ENCODE measurements at places on chromosomes 16 and 17.

DNA sequence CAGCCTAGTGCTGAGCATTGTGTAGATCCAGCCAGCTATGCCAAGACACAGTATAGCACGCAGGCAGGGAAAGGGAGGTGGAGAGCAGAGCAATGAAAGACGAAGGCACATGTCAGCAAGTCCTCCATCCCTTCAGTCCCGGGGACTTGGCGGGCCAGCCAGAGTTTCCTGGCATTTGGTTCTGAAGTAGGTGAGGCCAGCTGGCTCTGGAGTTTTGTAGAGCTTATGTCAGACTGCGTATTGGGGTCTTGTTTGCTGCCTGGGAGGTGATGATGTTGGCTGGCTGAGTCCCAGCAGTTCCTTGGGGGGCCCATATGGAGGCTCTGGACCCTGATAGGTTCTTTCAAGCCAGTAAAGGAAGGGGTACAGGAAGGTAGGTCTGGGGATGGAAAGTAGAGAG, 55.7 kb upstream of the AKTIP start:
- DNase-seq: no peak

- DNase-seq: no peak
Measured at GRCh38 chr17:49819138-49819537, 28.7 kb downstream of the TAC4 start.

DNA sequence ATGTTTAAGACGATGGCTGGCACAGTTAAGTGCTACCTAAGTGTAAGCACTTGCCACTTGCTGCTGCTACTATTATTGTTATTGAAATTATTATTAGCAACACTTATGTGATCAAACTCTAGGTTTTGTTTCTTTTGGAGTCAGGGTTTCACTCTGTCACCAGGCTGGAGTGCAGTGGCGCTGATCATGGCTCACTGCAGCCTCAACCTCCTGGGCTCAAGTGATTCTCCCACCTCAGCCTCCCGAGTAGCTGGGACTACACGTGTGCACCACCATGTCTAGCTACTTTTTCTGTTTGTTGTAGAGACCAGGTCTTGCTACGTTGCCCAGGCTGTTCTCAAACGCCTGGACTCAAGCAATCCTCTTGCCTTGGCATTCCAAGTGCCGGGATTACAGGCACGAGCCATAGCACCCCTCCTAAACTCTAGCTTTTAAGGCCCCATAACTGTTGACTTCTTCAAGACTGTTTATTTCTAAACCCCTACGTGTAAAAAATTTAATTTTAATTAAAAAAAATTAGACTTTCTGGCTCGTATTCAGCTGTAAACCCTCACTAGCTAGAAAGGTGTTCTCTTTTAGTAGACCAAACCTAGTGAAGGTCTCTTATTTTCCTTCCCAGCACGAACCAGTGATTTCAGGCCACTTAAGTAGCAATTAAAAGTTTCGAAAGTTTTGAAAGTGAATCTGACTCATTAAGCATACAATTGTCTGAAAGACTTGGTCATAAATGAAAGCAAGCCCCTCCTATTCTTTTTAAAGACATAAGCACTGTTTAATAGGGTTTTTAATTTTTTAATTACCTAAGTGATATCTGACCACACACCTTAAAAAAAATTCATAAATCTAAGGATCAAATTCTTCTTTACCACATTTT, 11.7 kb upstream of the SCNN1B start:
- no peak for DNase-seq

DNA sequence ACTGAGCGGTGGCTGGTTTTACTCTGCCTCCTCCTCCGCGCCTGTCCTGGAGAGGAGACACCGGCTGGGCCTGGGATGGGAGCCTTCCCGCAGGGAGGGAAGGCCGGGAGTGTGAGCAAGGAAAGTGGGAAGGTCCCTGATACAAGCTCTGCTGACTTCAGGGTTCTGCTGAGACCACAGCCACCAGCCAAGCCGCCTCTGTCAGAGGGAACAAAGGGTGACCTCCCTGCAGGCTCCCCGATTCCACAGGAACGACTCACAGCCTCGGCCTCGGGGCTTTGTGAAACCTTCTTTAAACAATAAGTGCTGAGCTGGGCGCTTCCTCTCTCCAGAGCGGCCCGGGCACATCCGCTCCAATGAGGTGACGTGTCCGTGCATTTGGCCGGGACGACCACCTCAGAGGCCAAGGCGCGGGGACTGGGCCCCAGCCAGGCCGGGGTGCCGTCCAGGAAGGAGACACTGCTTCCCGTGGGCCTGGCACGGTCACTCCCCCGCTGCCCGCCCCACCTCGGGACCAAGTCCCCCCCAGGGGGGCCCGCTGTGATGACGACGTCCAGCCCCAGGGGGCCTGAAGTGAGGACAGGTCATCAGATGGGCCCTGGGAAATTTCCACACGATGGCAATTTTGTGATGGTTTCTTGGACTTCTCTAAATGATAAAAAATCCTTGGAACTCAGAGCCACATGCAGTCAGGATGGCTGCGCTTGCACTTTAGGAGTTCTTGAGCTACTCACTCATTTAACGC, 11.8 kb upstream of the CIBAR2 start:
- DNase-seq: no peak

DNA sequence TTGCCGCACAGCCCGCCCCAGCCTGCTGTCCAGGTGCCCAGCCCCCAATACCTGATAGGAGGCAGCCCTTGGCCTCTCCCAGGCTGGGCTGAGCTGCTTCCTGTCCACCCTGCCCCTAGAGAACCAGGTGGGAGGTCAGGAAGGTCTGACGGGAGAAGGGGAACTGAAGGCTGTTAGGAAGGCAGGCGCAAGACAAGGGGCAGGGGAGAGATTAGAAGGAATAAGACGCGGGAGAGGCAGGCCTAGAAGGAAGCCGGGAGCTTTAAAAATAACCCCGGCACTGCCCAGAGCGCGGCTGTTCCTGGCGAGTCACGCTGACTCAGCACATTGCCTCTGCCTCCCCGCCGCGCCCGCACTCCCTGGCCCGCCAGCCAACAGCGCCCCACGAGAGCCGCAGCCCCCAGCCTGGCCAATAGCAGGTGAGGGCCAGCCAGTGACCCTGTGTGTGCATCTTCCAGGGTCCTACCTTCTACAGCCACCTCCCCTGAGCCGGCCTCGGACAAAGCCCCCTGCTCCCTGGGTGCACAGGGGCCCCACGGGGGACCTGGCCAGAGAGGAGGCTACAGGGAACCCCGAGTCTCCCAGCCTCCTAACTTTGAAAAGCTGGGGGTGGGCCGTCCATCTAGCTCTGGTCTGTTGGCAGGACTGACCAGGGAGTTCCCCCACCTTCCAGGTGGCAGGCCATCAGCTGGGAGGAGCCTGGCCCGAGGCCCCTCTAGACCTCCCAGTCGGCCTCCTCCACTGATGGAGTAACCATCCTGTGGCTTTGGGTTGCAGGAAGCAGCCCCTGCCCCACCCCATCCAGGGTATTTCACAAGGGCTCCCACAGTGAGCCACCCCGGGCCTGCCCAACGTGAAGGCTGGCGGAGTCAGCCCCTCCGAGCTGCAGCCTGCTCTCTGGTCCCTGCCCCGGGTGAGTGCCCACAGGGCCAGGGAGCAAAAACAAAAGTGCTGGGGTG, 4.0 kb downstream of the MAFG start:
- peak; percentile 61 for DNase-seq

DNA sequence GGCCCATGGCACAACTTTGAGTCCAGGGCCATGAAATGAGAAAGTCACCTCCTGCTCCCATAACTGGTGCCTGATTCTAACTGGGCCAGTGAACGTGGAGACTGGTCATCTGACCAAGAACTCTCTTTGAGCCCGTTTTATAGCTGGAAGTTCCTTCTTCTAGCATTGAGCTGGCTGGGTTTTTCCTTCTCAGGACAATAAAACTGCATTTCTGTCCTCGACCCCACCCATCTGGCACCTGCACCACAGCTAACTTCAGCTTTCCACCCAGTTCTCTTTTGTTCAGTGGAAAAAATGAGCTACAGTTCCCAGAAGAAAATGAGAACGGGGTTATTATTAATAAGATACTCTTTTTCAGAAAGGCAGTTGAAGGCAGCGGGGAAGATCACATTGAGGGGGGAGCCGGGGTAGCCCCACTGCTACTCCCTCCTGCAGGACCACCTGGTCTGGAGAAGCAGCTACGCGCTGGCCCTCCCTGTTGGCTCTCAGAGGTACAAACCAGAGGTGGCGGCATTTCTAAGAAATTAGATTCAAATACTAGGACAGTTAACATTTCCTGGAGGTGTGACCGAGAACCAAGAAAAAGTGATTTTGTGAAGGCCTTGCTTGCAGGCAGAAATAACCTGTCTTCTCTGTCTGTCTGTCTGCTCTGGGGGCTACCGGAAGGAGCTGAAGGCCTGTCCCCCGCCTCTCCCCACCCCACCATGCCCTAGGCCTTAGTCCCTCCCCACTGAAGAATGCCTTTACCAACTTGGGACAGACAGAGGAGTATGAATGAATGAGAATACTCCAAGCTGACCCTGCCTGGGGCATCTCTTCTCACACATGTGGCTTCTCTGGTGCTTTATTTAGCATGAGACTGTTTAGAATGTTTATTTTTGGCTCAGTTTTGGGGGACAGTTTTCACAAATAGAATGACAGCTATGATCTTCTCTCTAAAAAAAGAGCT, 123.9 kb downstream of the XYLT1 start:
- no peak for DNase-seq

DNA sequence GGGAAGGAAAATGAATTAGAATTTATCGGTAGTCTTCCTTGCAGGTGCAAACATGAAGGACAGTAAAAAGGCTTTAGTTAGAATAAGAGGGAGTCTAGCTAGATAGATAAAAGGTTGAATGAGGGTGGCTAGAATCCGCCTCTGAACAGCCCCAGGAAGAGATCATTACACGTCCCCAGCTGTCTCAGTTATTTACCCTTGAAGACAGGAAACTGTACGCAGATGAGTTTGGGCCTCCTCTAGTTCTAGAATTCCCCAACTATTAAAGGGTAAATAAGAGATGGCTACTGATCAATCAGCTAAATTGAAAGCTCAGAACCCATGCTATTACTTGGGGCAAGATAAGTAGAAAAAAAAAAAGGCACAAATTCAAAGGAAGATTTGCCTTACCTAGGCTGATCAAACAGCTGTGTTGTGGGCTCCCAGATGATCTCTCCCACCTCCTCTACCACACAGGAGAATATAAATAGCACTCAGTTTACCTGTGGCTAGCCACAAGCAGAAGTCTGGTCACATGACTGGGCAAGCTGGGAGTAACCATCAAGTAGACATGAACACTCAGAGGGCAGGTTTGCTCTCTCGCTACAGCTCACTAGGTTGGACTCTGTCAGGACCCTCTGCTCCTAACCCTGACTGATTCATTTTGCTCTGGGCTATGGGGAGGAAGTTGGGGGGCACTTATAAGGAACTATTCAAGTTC, 17.0 kb downstream of the FAM117A start:
- DNase-seq: no peak

DNA sequence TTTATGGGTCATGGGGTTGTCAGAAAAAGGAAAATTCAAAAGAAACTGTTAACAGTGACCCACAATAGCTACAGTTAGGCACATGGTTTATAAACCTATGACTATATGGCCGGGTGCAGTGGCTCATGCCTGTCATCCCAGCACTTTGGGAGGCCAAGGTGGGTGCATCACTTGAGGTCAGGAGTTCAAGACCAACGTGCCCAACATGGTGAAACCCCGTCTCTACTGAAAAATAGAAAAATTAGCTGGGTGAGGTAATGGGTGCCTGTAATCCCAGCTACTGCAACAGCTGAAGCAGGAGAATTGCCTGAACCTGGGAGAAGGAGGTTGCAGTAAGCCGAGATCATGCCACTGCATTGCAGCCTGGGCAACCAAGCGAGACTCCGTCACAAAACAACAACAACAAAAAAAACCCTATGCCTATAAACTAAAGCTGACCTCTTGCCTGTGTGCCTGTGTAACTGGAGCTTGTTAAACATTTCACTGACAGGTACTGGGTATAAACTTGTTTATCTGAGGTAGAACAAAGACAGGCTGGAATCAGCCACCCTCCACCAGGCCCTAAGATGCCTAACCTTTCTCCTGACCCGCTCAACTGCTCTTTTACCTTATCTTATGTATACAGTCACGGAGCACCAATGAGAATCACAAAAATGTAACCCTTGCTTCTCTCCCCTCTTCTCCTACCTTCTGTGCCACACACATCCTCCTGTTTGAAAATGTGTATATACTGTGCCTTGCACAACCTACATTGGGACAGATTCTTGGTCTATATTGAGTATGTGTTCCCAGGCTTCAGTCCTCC, 62.9 kb upstream of the ATF7IP2 start:
- DNase-seq: no peak

GRCh38 chr16:2819939-2820835, 3.1 kb downstream of the PRSS21 start:
- DNase-seq: no peak

- no peak for DNase-seq
Measured at GRCh38 chr16:47976636-47977210, 179.1 kb downstream of the ABCC12 start.

DNA sequence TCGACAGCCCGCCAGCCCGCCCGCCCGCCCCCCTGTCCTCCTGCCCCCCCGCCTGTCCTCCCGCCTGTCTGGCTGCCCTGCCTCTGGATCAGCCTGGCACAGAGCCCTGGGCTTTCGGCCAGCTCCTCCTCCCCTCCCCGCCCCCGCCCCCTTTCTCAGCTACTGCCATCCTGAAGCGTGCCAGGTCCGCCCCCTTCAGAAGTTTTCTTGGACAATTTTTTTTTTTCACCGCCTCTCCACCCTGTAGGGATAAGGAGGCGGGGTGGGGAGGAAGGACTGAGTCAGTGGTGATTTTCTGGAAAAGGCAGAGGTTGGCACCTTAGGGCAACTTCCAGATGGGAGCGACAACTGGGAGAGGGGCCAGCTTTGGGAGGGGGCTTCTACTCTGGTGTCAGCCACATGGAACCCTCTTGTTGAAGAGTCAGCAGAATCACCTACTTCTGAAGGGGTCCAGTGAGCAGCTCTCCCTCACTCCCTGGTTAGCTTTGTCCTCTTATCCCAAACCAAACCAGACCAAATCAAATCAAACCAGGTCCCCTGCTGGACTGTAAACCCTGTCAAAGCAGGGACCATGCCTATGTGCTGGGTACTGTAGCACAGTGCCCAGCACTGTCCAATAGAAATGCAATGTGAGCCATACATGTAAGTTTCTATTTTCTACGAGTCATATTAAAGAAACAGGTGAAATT, 19.7 kb downstream of the IGF2BP1 start:
- no peak for DNase-seq

All from KG1 (cell line).